Right atrium auricular region (tissue), 2 donors: ENCODE measurements at places on chromosomes 3 and 15. TPM values are rescaled to one million over a fixed set of nuclear protein-coding genes. Genes with fewer than 3 reads are reported as not detected.

The EHHADH gene
- 24.3 TPM for total RNA-seq

The SLC6A1 gene
- total RNA-seq = 4.1 TPM

The STARD9 gene
- 8.8 TPM for total RNA-seq

The ZNF660 gene
- total RNA-seq = 1.1 TPM

DNA sequence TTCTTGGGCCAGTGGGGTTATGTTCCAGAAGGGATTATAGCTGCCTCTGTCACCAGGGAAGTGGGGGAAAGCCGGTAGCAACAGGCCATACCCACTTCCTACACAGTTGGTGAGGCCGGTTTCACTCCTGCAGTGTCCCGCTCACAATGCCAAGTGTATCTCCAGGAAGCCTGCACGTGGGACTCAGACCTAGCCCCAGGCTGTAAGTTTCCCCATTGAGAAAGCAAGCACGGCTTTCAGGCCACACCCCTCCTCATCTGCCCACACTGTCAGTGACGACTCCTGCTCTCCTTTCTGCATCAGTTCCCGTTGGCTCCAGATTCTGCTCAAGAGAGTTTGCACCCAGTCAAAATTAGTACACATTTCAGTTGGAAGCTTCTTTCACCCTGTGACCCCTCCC lies 51.6 kb upstream of the CPOX start:
- DNase-seq = no peak

GRCh38 chr3:17166369-17166768 lies 281.6 kb downstream of the PLCL2 start:
- no peak for DNase-seq

DNA sequence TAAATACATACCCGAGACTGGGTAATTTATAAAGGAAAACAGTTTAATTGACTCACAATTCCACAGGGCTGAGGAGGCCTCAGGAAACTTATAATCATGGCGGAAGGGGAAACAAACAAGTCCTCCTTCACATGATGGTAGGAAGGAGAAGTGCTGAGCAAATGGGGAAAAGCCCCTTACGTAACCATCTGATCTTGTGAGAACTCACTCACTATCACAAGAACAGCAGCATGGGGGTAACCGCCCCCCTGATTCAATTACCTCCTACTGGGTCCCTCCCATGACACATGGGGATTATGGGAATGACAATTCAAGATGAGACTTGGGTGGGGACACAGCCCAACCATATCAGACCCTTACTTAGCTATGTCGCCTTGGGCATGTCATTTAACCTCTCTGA lies 27.7 kb downstream of the SCG3 start:
- no peak for DNase-seq

The ARHGAP31 gene
- 29.9 TPM for total RNA-seq
